ENCODE measurements at places on chromosomes 3 and 15.

DNA sequence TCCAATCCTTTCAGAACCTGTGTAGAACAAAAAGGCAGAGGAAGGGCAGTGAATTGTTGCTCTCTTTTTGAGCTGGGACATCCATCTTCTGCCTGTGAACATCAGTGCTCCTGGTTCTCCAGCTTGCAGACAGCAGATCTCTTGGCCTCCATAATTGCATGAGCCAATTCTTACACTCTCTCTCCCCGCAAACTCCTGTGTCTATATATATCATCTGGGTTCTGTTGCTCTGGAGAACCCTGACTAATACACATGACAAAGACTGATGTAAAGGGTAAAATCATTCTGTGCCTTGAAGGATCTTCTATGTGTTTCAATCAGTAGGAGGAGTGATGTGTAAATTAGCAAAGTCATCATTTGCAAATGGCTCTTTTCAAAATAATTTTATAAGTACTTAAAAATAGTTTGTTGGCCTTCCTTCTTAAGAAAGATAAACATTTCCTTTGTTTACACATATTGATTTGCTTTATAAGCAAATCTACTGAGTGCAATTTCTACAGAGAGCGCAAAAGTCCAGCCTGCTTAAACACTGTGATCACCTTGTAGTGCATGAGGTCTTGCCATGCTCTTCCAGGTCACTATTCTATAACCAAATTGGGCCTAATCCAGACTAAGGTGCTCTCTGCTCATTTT is 154.9 kb upstream of the ANKRD28 start:
- DNase-seq: no peak
- no peaks in the 10 kb centered on the region for H3K27me3 ChIP-seq
- H3K4me1 ChIP-seq: peaks cover 8% of the 10 kb centered on the region
- H3K36me3 ChIP-seq: peaks cover 4% of the 10 kb centered on the region

DNA sequence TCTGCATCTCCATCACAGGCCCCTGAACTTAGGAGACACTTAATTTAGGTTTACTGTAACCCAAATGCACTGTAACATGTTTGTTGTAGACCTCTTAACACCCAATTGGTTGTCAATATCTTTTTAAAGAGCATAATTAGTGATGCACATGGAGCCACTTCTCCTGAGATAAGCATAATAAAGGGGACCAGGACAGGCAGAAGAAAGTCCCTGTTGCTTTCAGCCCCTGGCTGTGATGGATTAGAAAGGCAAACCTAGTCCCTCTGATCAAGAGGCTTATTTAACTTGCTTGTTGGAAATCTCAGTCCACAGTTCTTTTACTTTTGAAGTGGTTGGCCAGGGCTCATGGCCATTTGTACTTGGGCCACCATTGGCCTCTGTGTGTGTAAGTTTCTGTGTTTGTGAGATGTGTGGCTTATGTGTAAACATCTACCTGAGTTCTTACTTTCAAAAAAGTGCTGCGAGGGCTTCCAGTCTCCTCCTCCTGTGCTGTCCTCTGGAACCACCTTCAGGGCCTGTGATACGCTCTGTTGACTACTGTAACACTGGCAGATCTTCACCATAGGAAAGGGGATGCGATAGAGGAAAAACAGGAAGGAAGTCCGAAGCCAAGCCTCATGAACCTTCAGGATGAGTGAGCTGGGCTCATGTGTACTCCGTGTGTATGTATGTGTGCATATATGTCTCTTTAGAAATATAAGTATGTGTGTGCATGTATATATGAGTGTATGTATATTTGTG is 136.2 kb downstream of the EPHB1 start:
- no peaks in the 10 kb centered on the region for H3K36me3 ChIP-seq
- no peak for DNase-seq
- no peak overlapping the region for H3K4me3 ChIP-seq
- no peak overlapping the region for H3K27ac ChIP-seq
- peaks cover 9% of the 10 kb centered on the region for H3K4me1 ChIP-seq
- peaks cover 25% of the 10 kb centered on the region for H3K27me3 ChIP-seq

- no peaks in the 10 kb centered on the region for H3K27me3 ChIP-seq
- peaks cover 11% of the 10 kb centered on the region for H3K36me3 ChIP-seq
- H3K27ac ChIP-seq: no peak overlapping the region
- DNase-seq: no peak
- no peaks in the 10 kb centered on the region for H3K4me1 ChIP-seq
- no peak overlapping the region for H3K4me3 ChIP-seq
Measured at GRCh38 chr3:15443826-15444524, 16.6 kb downstream of the EAF1 start.

GRCh38 chr15:74517096-74517495 is 23.9 kb upstream of the ARID3B start:
- H3K36me3 ChIP-seq: no peaks in the 10 kb centered on the region
- H3K4me1 ChIP-seq: no peaks in the 10 kb centered on the region
- no peak overlapping the region for H3K4me3 ChIP-seq
- DNase-seq: no peak

DNA sequence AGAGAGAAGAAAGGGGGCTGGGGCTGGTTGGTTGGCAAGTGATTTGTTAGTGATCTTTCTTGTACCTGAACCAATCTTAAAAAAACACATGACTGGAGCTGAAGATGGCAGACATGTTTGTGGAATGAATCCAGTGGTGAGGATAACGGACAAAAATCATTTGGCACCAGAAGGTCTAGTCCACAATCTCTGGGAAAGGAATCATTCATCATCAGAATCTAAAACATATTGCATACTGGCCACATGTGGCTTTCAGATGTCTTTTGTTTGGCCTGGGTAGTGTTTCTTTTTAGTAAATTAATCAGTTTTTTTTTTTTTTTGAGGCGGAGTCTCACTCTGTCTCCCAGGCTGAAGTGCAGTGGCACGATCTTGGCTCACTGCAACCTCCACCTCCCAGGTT is 5.0 kb downstream of the NEK11 start:
- H3K4me3 ChIP-seq: no peak overlapping the region
- no peak for DNase-seq
- peaks cover 6% of the 10 kb centered on the region for H3K4me1 ChIP-seq

- no peak overlapping the region for H3K4me3 ChIP-seq
- H3K27me3 ChIP-seq: no peaks in the 10 kb centered on the region
- H3K36me3 ChIP-seq: no peaks in the 10 kb centered on the region
- no peak for DNase-seq
- no peaks in the 10 kb centered on the region for H3K4me1 ChIP-seq
Measured at GRCh38 chr15:52733696-52734255, 54.6 kb upstream of the ATOSA start.

GRCh38 chr15:65954289-65954741 is 85.0 kb downstream of the RAB11A start:
- peaks cover 8% of the 10 kb centered on the region for H3K27me3 ChIP-seq
- DNase-seq: no peak
- H3K4me3 ChIP-seq: no peak overlapping the region
- no peaks in the 10 kb centered on the region for H3K4me1 ChIP-seq

- H3K27me3 ChIP-seq: no peaks in the 10 kb centered on the region
- peaks cover 4% of the 10 kb centered on the region for H3K36me3 ChIP-seq
- no peak overlapping the region for H3K4me3 ChIP-seq
- no peak overlapping the region for H3K27ac ChIP-seq
Measured at GRCh38 chr15:33994005-33994615, 25.8 kb downstream of the CHRM5 start.

DNA sequence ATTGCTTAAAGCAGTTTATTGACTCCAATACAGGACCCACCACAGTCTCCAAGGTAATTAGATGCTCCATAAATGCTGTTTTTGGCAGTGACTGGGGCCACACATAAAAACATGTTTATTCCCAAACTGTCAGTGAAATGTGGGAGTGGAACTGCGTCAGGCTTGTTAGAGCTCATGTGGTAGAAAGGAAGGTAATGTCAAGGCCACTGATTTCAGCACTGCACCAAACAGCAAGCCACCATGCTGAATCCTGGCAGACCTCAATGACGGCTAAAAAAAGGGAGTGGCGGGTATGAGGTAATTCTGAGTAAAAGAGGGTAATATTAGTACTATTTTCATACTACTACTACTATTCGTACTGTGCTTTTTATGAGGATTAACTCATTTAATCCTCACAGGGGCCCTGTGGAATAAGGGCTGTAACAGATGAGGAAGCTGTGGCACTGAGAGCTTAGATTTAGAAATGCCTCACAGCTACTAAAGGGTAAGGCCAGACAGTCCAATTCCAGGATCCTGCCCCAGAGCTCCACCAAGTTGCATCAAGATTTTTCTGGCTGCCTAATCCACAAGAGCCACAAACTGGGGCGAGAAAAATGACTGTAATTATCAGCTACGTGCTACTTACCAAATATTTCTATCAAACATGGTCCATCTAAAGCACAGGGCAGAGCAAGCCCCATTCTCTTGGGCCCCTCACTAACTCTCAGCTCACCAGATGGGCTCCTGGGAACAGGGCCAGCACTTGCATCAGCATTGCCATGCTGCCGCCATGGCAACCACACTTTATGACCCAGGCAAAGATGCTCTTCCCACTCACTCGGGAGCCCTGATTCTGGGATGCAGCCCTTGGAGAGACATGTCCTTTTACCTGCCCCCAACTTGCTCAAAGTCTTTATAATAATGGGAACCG is 83.6 kb upstream of the SPATA12 start:
- H3K36me3 ChIP-seq: no peaks in the 10 kb centered on the region
- no peak overlapping the region for H3K27ac ChIP-seq
- no peak overlapping the region for H3K4me3 ChIP-seq
- H3K27me3 ChIP-seq: no peaks in the 10 kb centered on the region
- no peak for DNase-seq

DNA sequence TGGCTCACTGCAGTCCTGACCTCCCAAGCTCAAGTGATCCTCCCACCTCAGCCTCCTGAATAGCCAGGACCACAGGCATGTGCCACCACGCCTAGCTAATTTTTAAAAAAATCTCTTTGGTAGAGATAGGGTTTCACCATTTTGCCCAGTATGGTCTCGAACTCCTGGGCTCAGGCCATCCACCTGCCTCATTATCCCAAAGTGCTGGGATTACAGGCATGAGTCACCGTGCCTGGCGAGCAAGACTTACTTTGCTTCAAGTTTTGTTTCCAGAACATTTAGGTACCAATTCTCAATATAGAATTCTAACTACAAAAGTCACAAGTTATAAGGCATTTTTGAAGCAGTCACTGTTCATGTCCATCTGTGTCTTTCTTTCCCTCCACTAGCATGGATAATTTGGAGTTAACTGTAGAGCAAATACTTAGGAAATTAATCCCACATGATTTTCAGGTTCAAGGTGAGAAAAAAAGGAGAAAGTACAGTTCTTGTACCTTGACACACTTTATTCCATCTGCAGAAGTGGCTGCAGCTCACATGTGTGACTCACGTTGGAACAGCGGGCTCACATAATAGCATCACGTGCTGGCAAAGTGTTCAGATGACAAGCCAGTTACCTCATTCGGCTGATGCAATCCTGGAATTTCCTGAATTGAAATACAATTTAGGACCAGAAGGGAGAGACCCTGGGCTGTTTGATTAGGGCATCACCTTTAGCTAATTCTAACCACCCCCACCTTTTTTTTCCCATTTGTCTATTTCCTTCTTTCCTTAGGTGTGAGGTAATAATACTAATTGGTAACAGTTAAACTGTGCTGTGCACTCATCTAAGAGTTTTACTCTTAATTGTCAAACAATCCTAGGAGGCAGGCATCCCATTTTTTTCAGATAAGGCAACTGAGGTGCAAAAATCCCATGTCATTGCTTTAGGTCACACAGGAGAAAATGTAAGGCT is 46.9 kb upstream of the NEDD4 start:
- DNase-seq: no peak
- no peaks in the 10 kb centered on the region for H3K36me3 ChIP-seq
- H3K4me1 ChIP-seq: peaks cover 35% of the 10 kb centered on the region
- no peaks in the 10 kb centered on the region for H3K27me3 ChIP-seq
